Posterior cingulate gyrus (tissue), 11 donors: ENCODE measurements at places on chromosomes 6 and 20.

GRCh38 chr6:152173321-152173720 lies 365.8 kb downstream of the ESR1 start:
- no peak for DNase-seq

DNA sequence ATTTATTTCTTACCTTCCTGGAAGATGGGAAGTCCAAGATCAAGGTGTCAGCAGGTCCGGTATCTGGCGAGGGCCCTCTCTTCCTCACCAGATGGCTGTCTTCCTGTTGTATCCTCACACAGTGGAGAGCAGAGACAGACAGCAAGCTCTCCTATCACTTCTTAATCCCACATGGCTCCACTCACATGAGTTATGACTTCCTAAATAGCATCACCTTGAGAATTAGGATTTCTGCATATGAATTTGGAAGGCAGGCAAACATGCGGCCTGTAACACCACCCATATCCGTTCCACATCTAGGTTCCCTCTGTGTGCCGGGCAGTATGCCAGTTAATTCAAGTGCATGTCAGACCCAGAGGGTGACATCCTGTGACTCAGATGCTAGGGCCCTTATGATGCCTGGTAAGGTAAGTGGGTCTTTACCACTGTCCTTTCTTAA lies 2.1 kb downstream of the RAET1E start:
- DNase-seq: no peak

DNA sequence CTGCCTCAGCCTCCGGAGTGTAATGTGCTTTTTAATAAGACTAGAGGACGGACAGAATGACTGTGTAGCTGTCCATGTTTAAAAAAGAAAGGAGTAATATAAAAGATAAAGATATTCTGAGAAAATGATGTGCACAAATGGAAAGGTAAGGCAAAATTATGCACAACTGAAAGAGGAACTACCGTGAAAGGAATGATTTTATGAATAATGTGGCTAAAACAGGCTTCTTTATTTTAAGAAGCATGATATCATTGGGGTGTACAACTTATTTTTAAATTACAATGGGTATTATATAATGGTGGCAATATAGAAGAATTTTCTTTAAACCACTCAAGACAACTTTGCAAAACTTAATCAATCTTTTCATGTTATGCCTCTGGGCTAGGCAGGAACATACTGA lies 78.1 kb downstream of the FIG4 start:
- DNase-seq: no peak

GRCh38 chr6:157264701-157265100 lies 58.6 kb downstream of the TMEM242 start:
- DNase-seq: no peak

- no peak for DNase-seq
These were observed 919.0 kb downstream of the KIF16B start for GRCh38 chr20:15654208-15654649.

- no peak for DNase-seq
These were observed 238.2 kb upstream of the ZNF217 start for GRCh38 chr20:53831812-53832211.

DNA sequence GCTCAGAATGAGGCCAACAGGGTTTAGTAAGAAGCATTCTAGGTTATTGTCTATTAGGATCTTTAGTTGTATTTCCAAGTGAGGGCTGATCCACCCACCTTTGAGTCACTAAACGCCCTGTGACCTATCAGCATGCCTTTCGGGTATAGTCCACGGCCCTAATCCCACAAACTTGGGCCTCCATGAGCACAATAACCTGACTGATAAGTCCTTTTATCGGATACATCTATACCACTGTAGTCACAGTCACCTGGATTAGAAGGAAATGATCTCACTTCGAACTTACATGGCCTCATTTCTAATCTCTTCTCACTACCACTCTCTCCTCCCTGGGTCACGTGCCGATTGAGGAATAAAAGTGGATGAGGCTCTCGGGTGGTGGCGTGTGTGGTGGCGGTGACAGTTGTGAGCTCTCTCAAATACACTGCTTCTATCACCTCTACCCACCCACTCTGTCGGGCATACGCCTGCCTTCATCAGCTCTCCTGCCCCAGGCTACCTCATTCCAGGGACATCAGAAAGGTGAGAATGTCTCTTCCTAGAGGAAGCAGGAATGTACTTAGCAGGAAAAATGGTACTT lies 65.2 kb downstream of the TRAM2 start:
- DNase-seq: peak; percentile 67

GRCh38 chr6:108167449-108168089 lies 1.7 kb downstream of the NR2E1 start:
- DNase-seq: no peak

GRCh38 chr6:114878091-114878490 lies 535.3 kb upstream of the HS3ST5 start:
- no peak for DNase-seq

DNA sequence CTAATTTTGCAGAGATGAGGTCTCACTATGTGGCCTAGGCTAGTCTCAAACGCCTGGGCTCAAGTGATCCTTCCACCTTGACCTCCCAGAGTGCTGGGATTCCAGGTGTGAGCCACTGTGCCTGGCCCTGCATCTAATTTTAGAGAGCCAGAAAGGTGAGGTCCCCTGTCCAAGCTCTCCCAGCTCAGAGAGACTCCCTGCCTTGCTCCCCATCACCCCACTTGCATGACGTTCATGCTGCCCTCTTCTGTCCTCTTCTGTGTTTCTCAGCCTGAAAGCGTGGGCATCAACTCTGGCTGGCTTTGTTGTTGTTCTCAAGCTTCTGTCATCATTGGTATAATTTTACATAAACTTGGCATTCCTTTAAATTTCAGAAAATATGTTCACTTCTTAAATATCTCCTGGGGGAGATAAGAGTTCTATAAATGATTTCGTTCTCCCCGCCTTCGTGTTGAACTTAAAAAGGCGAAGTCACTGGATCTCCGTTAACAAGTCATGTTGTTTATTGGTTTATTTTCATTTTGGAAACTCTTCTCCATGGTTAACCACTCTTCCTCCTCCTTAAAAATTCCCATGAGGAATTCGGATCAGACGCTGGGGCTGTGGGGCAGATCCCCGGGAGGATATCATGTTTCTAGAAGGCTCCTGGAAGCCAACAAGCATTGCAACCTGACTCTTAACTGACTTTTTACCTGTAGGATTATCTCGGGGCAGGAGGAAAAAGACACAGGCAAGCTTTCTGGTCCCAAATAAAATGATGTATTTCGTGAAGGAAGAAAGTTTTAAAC lies 13.2 kb upstream of the PARD6B start:
- DNase-seq: no peak

DNA sequence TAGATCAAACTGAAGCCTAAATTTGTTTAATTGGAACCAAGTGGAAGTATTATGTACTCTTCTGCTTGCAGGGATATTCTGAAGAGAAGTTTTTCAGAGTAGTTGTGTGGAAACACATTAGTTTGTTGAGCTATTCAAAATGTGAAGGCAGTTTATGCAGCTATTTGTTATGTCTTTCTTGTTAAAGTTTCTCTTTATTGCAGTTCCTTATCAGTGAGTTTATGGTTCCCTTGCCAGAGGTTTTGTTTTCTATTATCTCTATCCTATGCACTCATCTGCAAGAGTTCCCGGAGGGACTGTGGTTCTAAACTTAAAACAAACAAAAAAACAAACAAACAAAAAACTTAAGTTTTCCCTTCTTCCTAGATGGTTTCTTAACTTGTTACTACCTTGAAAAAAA lies 143.7 kb upstream of the SLC22A16 start:
- no peak for DNase-seq

- DNase-seq: no peak
These were observed 169.7 kb downstream of the HAO1 start for GRCh38 chr20:7770578-7770977.

DNA sequence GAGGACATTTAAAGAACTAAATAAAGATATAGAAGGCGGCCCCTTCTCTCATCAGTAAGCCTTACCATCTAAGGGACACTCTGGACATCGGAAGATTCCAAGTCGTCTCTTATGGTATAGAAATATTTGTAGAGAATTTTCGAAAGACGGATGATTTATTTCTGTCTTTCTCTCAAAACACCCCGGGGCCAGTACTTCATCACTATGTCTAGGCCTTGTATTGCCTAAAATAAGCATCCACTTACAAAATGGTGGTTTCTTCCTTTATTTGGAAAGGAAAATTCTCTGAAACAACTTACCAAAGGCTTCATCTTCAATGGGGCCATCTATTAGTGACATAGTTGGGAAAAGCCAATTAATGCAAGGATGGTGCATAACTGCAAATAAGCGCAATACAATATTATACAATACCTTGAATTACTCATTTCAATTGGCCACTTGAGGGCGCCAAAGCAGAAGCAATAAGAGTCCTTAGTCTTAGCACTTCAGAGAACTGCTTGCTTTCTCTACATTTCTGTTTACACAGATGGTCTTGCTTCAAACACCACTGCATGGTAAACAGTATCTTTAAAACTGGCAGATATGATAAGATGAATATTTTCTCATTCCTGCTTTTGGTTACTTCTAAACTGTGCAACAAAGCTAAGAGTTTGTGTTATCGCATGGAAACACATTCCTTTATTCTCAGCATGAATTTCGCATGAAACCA lies 113.2 kb downstream of the VIP start:
- peak; percentile 72 for DNase-seq

DNA sequence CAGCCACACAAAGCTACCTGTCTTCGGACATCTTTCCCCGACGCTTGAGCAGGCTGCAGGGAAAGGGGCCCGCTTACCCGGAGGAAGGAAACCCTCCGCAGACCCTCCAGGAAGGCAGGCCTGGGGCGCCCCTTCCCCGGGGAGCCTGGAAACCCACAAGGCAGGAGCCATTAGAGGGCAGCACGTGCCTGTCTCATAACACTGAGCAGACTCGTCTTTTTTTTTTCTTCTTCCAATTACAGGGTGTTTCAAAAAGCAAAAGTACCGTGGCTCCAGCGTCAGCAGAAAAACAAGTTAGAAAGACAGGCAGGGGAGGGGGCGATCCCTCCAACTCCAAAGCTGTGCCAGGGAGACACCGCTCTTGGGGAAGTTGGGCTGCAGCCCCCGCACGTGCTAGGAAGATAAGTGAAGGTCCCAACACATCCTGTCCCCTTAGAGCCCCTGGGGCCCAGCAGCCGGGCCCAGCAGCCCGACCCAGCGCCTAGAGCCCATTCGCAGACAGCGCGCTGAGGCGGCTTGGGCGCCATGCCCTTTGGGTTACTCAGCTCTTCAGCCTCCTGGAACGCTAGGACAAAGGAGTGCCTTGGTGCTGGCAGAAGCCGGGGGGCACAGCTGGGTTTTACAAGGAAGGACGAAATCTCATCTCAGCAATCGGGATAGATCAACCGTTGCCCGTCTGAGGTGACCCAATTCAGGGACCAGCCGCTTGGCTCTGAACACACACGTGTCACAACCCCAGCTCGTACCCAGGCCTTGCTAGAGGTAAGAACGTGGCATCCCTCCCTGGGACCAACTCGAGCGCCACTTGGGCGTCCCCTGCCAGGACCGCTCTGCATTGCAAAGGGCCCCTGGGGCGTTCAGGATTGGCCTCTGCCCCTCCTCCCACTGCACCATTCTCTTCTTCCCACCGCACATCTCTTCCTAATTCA lies 136.3 kb downstream of the LY86 start:
- peak; percentile 52 for DNase-seq

GRCh38 chr6:167330750-167331149 lies 5.9 kb downstream of the TTLL2 start:
- no peak for DNase-seq
